Stimulated activated CD8-positive, alpha-beta memory T cell treated with anti-CD3 and anti-CD28 coated beads, Interleukin-12 subunit alpha, Interleukin-12 subunit beta, amount 100 ng/mL, for 1 hour (primary cell): ENCODE measurements at places on chromosomes 13 and 19.
A peak's percentile ranks its signal among the peaks of the same experiment; 100 is the strongest.

GRCh38 chr13:28494504-28494777 lies 487 bp downstream of the FLT1 start:
- DNase-seq = no peak

GRCh38 chr19:48835734-48836088 lies 580 bp downstream of the HSD17B14 start:
- DNase-seq = peak; percentile 91

- DNase-seq = no peak
Measured at GRCh38 chr19:5809053-5809452, 4.2 kb downstream of the NRTN start.

DNA sequence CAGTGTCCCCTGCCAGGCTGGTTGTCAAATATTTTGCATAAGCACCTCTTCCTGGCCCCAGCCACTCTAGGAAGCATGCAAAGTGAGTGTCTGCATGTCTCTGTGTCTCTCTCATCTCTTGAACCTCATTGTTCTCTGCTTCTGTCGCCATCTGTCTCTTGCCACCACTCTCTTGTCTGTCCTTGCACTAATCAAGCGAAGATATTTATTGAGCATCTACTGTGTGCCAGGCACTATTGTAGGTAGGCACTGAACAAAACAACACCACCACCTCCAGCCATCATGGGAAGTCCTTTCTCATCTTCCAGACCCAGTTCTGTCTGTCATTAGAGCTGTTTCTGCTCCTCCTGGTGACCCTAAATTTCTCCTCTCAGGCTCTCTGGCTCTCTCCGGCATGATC lies 52.0 kb upstream of the SHKBP1 start:
- DNase-seq = no peak

DNA sequence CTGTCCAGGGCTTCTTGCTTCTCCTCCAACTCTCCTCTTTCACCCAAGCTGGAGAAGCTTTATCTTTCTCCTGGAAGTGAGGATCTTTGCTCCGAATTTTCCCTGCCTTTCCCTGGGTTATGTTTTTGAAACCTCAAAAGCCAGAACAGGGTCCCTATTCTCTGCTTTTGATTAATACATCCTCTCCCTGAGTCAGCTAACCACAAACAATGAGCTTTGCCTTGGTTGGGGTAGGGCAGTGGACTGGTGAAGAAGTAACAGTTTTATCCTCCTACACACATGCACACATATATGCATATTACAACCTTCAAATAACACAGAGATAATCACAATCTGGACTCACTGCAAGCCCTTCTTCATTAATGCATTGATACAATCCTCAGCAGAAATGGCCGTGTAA lies 44.6 kb downstream of the DLEU7 start:
- DNase-seq = no peak

- no peak for DNase-seq
Measured at GRCh38 chr13:111882351-111882750, 184.6 kb upstream of the SOX1 start.

DNA sequence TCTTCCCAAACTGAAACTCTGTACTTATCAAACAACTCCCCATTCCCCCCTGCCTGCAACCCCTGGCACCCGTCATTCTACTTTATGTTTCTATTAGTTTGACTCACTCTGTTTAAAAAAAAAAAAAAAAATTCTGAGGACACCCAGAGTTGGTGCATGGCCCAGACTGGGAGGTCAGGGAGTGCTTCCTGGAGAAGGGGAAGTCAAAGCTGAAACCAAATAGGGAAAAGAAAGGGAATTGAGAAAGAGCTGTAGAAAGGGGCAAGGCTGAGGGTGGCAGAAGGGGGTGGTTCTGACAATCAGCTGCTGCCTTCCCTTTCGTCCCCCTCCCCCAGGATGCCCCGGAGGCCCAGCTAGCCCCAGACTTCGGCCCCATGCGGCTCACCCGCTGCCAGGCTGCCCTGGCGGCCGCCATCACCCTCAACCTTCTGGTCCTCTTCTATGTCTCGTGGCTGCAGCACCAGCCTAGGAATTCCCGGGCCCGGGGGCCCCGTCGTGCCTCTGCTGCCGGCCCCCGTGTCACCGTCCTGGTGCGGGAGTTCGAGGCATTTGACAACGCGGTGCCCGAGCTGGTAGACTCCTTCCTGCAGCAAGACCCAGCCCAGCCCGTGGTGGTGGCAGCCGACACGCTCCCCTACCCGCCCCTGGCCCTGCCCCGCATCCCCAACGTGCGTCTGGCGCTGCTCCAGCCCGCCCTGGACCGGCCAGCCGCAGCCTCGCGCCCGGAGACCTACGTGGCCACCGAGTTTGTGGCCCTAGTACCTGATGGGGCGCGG lies 9.0 kb upstream of the STRN4 start:
- DNase-seq = no peak

DNA sequence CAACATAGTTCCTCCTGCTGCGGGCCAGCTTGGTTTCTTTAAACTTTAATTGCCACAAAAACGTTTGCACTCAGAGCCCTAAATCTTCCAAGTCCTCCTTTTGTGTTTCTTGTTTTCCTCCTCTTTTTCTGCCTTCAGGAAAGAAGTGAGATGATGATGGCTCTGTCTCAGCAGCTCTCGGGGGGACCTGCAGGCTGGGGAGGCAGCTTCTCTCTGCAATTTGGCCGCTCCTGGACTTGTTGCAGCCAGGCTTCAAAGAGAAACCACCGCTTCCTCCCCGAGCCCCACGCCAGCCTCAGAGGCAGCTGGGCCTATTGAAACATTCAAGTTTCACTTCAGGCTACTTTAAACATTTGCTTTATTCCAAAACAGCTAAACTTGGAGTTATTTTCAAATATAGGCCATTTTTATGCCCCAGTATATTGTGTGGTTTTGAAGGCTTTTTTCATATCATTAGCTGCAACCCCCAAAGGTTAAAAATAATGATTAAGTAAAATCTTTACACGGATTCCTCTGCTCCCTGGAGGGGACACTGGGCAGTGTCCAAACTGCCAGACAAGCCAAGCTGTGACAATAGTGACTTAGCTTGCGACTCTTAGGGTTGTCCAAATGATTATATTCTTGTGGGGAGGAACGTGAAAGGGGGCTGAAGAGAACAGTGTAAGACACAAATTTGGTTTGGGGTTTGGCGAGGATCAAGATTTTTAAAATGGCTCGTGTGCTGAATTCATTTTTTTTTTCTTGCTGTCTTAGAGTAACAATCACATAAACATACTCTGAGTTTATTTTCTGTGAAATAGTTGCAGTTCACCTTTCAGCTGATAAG lies 330.8 kb downstream of the DLEU7 start:
- DNase-seq = peak; percentile 8
